Astrocyte (in vitro differentiated cells and primary cell): ENCODE measurements at places on chromosomes 1 and 21.
A peak's percentile ranks its signal among the peaks of the same experiment; 100 is the strongest.

DNA sequence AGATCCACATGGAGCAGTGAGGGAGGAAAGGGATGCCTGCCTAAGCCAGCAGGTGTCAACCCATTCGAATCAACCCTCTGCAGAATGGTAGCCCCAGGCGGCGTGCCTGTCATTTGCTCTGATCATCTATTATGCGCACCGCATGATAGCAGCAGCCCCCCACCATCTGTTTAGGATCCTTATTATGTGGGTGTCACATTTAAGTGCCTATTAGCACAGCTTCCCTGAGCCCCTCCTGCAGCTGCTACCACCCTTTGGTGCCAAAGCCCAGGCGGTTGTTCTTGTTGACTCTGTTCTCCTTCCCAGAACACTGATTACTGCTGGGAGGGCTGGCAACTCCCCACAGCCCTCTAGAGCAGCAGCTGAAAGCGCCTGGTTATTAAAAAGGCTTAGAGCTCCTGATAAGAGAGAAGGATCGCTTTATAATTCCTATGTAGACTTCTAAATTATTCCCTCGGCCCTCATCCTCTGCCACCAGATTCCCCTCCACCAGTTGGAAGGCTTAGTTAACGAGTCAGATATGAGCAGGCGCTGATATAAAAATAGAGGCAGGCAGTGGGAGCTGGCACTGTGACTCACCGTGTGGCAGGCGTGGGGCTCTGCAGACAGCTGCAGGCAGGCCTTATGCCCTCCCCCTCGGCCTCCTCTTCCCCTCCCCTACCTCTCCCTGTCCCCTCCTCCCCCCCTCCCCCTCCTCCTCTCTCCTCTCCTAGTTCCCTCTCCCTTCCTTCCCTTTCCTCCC is 23.0 kb downstream of the ACTA1 start:
- peak; percentile 36 for DNase-seq

GRCh38 chr1:45677751-45678245 is 8.5 kb downstream of the GPBP1L1 start:
- peak; percentile 5 for DNase-seq

DNA sequence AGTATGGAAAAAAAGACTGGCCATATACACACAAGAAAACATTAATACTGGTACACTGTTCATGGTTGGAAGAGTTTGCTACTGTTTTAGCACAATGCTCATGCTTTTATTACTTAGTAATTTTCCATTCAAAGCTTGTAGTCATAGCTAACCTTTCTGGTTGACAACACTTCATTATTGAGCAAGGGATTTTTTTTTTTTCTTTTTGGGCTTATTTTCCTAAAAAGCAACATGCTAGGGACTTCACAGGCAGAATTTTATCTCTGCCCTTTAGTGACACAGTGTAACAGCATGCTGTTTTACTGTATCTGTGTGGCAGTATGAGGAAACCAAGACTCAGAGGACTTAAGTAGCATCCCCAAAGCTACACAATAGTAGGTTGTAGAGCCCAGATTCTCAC is 58.5 kb downstream of the FGGY start:
- DNase-seq = no peak

- DNase-seq = peak; percentile 2
Observed at GRCh38 chr1:166378805-166379204, 212.0 kb upstream of the FAM78B start.

DNA sequence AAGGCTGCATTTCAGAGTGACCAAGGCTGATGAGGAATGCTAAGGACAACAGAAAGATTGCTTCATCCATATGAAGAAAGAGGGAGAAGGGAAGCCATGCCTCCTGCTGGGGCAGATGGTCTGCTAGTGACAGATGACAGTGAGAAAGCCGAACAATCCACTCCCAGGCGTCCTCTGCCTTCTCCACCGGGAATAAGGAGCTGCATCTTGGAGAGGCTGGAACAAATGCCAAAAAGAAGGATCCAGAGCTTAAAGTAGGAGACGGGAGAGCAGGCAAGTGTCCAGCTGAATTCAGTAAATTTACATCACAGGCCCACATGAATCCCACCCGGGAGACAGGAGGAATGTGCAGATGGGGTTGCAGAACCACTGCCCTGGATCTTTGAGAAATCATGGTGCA is 33.4 kb downstream of the DDX20 start:
- DNase-seq = no peak

GRCh38 chr1:90671251-90671650 is 45.9 kb downstream of the BARHL2 start:
- DNase-seq = no peak

DNA sequence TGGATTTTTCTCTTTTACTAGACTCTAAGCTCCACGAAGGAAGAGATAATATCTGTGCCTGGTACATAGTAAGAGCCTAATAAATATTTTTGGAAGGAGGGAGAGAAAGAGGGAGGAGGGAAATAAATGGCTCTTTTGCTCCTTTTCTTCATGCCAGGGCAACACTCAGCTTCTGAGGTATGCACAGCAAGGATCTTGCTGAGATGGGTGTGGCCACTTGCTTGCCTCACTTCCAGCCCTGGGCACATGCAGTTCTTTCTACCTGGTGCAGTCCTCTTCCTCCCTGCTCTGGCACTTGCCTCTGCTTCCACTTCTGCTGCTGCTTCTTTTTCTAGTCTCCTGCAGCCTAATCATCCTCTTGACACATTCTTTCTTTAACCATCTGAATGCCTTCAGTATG is 148.1 kb downstream of the FGGY start:
- DNase-seq = peak; percentile 35

DNA sequence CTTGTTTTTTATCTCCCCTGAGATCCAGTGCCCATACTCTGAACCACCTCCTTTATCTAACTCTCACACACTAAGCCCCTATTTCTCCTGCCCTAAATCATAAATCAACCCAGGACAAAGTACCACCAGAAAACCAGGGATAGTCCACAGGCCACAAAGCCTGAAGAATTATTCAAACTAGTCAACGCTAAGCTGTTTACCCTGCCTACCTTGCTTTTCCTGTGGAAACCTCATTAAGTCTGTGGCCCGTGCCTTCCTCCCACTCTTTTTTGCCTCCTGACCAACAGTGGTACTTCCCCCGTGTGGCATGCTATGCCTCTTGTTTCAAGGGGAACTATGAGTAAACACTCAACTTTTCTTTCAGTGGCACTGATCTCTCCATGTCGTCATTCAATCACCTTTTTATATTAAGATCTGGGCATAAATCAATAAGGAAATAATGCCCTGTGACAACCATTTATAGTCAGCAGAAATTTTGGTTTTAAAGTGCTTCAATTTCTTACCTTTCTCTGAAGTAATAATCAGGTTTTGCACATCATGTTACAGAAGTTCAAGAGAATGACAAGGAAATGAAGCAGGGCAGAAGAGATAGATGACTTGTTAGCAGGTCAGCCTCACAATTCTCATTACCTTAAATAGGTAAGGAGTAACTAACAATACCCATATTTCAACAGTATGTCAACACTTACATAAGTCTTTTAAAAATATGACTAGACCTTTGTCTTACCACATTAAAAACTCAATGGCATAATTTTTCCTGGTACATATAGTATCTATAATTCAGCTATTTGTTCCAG is 32.1 kb downstream of the EYA3 start:
- peak; percentile 12 for DNase-seq
